ENCODE measurements at places on chromosomes 4 and X.
A peak's percentile ranks its signal among the peaks of the same experiment; 100 is the strongest.

DNA sequence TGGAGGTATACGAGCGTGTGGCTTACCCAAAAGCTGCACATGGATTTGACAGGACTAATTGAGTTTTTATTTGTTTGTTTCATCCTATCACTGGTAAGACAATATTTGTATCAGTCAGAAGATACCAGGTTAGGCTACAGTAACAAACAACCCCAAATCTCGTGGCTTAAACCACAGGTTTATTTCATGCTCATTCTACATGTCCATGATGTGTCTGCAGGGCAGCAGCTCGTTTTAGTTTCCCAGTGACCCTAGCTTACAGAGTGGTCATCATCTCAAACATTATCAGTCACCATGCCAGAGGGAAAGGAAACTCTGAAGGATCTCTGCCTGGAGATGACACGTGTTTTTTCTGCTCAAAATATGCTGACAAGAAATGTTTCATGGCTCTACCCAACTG is 108.3 kb downstream of the SHROOM3 start:
- DNase-seq, result no peak

- DNase-seq, result no peak
These were observed 81.6 kb downstream of the GATB start for GRCh38 chr4:151679231-151679630.

DNA sequence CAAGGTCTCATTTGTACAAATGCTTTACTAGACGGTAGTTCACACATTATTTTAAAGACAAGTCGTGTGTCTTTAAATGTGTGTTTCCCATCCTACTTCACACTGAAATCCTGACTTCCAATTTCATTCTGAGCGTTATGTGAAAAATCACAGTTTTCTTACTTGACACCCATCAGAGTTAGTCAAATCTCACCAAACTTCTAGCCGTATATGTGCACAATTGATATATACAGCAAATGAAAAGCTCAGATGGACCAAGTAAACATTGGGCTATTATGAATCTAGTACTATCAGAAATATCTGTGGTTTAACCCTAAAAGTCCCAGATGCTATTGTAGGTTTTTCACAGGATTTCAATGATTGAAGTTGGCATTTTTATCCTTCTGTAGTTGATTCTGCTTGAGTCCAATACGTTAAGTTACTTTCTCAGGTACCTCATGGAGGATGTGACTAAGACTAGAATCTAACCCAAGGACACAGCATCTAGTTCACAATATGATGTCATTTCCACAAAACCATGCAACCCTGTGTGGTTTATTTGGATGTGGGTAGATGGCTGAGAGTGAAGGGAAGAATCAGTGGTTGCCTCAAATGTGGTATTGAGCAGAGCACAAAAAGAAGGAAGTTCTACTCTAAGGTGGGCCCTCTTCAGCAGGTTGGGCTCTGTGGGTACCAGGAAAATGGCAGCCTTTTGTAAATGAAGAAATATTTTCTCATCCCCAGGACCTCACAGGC is 22.1 kb upstream of the TRIM60 start:
- DNase-seq, result no peak

GRCh38 chr4:111433441-111433840 is 711.8 kb upstream of the FAM241A start:
- no peak for DNase-seq

GRCh38 chr4:699816-700580 is 5.6 kb upstream of the PCGF3 start:
- DNase-seq, result no peak

DNA sequence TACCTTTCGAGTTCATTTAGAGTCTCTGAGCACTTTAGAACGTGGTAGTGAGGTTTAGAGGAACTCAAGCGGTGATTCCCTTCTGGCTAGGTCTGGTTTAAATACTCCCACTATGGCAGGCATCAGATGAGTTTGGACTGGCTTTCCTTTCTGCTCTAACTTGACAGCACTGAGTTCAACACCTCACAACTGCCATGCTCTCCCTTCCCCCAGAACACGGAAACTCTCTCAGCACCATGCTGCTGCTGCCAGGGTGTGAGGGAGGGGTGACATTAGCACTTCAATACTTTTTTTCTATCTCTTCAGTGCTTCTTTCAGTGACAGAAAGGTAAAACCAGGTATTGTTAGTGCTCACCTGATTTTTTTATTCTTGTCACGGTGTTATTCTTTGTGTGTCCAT is 234.5 kb upstream of the AGTR2 start:
- DNase-seq, result no peak

DNA sequence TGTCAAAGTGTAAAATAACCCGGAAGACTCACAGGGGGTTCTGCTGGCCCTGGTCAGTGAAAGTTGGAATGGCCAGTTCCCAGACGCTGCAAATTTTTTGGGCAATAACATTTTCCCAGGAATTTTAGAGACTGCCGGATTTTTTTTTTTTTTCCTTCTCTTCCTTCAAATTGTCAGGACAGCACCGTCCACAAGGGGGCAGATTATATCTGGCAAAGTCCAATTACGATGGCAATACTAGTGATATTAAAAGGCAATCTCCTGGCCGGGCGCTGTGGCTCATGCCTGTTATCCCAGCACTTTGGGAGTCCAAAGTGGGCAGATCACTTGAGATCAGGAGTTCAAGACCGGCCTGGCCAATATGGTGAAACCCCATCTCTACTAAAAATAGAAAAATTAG is 20.5 kb downstream of the SLC25A5 start:
- no peak for DNase-seq

- no peak for DNase-seq
These were observed 102.7 kb downstream of the HS3ST1 start for GRCh38 chr4:11326021-11326420.

GRCh38 chr4:143506031-143506430 is 7.5 kb upstream of the SMARCA5 start:
- DNase-seq, result no peak

- DNase-seq, result no peak
These were observed 73.1 kb downstream of the MAPK10 start for GRCh38 chr4:86286726-86287125.

DNA sequence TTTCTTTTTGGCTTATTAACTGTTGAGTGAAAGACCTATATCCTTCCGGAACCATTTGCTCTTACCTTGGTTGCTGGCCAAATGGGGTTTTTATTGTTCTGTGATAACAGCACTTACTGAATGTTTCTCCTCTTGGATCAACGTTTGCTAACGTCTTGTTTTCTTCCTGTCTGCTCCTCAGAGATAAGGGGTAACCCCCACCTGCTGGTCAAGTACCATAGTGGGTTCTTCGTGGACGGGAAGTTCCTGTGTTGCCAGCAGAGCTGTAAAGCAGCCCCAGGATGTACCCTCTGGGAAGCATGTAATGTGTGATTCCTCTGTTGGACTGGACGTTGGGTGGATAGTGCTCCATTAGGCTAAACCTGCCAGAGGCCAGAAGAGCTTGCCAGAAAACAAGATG is 15.3 kb downstream of the BMX start:
- DNase-seq, result no peak

- no peak for DNase-seq
These were observed 319.1 kb upstream of the EMCN start for GRCh38 chr4:100836929-100837328.

GRCh38 chrX:39534949-39535348 is 562.8 kb downstream of the BCOR start:
- DNase-seq, result no peak

DNA sequence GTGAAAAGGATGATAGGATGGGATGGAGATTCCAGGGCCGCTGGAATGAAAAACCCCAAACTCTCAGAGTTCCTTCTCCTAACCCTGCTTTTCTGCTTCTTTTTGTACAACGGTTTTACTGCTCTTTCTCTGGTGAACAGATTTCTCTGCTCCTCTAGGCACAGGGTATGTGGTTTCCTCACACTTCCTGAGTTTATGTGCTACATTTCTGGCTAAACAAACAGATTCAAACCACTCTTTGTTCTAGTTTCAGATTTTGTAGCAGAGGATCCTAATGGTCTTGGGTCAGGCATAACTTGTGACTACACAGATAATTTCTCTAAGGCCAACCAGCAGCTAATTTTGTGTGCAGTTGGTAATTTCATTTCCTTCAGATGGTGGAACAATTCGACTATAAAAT is 52.6 kb downstream of the OSTC start:
- DNase-seq, result no peak

DNA sequence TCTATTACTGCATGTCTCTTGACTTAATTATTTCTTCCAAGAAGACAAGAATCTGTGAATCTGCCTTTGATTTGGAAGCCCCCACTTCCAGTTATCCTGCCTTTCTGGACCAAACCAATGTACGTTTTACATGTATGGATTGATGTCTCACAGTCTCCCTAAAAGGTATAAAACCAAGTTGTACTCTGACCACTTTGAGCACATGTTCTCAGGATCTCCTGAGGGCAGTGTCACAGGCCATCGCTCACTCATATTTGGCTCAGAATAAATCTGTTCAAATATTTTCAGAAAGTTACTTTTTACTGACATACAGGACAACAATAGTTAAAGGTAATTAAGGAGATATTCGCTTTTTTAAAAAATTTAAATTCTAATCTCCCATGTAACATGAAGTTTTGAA is 188.6 kb upstream of the CPXCR1 start:
- DNase-seq, result no peak

GRCh38 chr4:81405900-81406401 is 65.8 kb downstream of the RASGEF1B start:
- DNase-seq, result peak; percentile 81
